Stimulated activated CD8-positive, alpha-beta memory T cell treated with anti-CD3 and anti-CD28 coated beads, Interleukin-7, amount 100 ng/mL, for 4 hours (primary cell): ENCODE measurements at places on chromosomes 7 and 10.

DNA sequence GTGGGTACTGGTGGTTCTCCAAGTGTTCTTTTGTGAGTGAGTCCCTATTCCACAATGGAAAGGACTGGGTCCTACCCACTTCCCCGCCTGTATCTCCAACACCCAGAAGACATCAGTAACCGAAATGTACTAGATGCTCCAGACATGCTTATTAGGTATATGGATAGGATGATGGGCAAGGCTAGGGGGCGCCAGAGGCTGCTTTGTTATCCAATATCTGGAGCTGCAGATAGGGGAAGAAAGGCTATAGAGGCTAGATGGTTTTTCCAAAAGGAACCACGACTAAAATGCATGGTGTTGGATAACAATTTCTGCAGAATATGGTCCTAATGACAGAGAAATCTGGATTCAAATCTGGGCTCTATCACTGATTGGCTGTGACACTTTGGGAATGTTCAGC is 56.2 kb upstream of the TM9SF3 start:
- DNase-seq = peak; percentile 38

DNA sequence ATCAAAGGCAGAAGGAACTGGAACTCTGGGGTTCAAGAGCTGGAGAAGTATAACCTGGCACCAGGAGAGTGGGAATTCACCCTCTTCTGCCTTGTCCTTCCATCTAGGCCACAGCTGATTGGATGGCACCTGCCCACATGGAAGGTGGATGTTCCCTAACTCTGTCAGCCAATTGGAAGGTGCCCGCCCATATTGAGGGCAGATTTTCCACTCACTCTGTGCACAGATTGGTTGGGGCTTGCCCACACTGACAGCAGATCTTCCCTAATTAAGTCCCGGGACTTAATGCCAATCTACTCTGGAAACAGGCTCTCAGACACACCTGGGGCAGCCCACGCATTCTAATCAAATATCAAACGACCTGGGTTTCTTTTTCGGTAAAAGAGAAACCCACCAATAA is 1142.3 kb upstream of the CELF2 start:
- no peak for DNase-seq

- DNase-seq = no peak
Observed at GRCh38 chr7:74627661-74628411, 29.7 kb upstream of the GTF2I start.

GRCh38 chr7:148983200-148984146 is 44.8 kb downstream of the PDIA4 start:
- DNase-seq = peak; percentile 81

DNA sequence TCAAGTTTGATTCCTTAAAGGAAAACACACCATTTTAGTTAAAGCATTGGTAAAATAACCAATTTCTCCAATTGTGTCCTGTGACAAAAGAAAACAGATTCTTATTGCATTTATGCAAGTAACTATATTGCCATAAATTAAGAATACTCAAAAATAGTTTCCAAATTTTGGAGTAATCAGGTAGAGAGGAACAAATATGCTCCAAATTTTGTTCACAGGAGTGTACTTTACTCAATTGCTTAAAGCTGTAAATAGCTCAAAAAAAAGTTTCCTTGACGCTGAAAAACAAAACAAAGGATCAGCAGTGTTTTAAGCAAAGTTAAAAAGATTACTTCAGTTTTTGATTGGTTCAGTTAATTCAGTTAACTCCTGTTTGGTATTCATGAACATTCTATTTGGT is 52.2 kb upstream of the INHBA start:
- no peak for DNase-seq

- no peak for DNase-seq
Observed at GRCh38 chr10:59622320-59623132, 87.1 kb downstream of the SLC16A9 start.

DNA sequence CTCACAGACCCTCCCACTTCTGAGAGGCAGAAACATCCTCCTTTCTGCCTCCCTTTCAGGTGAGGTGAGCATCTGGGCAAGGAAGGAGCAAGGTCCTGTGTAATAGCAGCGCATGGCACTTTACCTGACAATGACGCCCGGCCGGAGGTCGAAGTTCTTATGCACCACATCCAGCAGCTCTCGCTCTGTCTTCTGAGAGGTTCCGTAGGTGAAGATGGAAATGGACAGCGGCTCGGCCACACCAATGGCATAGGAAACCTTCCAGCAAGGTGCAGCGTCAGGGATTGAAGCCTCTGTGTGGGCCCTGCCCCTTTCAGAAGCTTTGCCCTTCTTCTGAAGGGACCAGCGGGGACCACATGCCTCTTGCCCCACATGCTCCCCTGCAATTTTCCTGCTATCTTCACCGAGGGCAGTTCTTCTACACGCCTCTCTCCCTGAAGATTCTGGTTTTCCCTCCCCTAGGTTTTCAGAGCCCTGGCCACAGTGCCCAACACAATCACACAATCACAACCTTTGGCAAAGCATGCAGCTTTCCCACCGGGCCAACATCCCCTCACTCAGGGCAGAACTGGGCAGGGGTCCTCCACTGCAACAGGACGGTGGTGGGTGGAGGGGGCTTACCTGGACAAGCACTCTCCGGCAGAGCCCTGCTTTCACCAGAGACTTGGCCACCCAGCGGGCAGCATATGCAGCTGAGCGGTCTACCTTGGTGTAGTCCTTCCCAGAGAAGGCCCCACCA is 14.9 kb downstream of the MAT1A start:
- DNase-seq = no peak

GRCh38 chr10:16192337-16192736 is 244.5 kb upstream of the PTER start:
- DNase-seq = no peak

GRCh38 chr10:77164616-77165311 is 472.8 kb downstream of the KCNMA1 start:
- DNase-seq = no peak

GRCh38 chr7:106169821-106170610 is 57.9 kb upstream of the SYPL1 start:
- DNase-seq = no peak

DNA sequence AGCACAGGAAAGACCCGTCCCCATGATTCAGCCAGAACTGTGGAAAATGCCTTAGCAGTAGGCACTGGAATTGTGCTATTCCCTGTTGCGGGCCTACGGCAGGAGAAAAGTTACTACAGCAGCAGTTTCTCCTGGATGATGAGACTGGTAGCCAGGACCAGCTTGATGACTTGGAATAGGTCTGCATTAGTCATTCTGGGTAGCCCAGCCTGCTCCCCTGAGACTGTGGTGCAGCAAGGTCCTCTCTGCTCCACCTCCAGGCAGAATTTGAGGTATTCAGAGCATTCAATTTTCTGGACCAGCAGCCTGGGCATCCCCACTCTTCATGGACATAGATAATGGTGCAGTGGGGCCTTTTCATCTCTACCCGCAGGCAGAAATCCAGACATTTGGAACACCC is 490.0 kb downstream of the SH2D4B start:
- no peak for DNase-seq

DNA sequence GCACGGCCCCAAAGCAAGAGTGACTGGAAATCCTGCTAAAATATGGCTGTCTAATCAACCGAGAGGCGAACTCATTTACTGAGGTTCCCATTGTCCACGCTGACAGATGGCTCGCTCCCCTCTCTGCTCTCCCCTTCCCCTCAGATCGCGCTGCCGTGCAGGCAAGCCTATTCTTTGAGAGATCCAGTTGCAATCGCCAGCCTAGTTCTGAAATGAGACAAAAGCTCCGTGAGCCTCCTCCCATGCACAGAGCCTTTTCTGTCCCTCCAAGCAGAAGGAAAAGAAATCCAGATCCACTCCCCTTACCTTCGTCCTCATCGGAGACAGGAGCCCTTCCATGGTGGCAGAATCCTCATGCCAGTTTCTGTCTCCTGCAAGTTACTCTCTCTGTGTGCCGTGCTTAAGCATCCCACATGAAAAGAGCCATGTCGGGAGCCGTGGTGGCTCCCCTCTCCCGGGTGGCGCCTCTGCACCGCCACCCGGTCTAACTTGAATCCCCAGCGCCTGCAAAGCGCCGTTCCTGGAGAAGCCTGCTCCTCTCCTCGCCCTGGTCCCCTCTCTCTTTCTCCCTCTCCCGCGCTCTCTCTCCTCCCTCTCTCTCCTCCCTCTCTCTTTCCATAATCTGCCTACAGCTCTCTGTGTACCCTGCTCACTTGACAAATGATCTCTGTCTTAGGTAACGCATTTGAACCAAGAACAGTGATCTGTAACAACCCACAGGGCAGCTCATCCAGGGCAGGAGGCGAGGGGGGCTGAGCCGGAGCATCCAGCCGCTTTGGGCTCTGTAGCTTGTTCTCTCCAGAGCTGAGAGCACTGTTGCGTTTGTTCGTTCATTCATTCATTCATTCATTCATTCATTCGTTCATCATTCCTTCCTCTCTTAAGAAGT is 156.8 kb downstream of the FRMD4A start:
- no peak for DNase-seq

DNA sequence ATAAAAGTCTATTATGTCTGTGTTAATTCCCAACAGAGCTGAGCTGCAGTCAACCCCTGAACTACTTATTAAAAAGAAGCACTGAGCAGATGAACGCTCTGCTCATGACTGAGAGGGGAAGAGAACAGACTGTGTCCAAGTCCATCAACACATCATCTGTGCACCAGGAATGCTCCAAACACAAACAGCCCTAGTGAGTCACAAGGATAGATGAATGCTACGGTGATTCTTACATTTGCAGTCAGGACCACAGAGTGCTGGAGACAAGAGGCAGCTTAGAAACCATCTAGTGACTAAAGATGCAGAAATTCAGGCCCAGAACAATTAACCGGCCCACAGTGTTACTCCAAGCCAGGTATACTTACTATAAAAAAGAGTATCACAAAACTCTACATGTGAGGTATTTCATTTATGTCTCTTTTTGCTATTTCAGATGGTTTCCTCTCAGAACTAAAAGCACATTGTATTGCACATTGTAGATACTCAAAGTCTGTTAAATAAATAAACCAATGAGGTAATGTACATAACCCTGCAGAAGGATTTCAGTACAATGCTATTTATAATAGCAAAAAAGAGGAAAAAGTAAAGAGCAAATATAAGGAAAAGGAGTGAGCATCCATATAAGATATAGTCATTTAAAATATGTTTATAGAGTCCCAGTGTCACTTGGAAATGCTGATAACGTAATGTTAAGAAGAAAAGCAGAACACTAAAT is 159.2 kb downstream of the KCNMA1 start:
- DNase-seq = no peak

- DNase-seq = no peak
Observed at GRCh38 chr7:40493609-40494051, 358.8 kb downstream of the SUGCT start.
